ENCODE measurements at places on chromosomes 13 and 19.

DNA sequence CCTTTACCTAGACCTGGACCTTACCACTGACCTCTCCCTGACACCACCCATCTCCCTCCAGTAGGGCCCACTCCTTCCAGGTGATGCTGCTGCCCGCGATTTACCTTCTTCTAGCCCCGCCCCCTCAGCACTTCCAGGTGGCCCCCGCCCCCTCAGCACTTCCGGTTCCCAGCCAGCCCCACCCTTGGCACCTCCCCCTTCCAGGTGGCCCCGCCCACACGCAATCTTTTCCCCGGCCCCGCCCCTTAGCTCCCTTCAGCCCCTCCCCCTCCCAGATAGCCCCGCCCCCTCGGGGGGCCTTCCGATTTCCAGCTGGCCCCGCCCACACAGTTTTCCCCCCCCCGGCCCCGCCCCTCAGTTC lies 586 bp downstream of the LIG1 start:
- peak; percentile 78 for DNase-seq

- no peak for DNase-seq
These were observed 121.2 kb upstream of the MLNR start for GRCh38 chr13:49098771-49099512.

DNA sequence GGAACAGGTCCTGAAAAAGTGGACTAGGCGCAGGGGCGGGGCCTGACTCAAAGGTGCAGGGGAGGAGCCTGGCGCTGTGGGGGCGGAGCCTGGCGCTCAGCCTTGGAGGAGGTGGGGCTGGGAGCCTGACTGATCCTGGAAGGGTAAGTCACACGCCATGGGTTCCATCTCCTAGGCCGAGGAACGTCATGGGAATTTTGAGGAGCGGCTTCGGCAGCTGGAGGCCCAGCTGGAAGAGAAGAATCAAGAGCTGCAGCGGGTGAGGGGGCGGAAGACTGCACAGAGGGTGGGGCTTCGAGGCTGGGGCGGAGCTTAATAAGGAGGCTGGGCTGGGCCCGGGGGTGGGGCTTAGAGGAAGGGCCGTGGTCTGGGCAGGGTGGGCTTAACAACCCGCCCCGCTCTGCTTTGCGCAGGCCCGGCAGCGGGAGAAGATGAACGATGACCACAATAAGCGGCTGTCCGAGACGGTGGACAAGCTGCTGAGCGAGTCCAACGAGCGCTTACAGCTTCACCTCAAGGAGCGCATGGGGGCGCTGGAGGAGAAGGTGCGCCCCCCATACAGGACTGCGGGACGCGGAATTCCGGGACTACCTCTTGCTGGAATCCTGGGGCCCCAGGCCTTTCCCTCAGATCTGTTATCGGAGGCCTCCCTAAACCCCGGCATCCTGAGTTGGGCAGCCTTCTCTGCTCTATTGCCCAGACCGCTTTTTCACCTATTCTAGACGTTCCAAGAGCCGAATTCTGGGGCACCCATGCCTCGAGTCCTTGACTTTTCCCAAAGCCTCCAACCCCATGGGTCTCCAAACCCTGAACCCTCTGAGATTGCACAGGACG lies 14.5 kb downstream of the PPFIA3 start:
- no peak for DNase-seq

GRCh38 chr13:98664047-98664446 lies 87.1 kb upstream of the STK24 start:
- DNase-seq: no peak

- DNase-seq: no peak
These were observed 3.7 kb downstream of the RUBCNL start for GRCh38 chr13:46383383-46383782.

DNA sequence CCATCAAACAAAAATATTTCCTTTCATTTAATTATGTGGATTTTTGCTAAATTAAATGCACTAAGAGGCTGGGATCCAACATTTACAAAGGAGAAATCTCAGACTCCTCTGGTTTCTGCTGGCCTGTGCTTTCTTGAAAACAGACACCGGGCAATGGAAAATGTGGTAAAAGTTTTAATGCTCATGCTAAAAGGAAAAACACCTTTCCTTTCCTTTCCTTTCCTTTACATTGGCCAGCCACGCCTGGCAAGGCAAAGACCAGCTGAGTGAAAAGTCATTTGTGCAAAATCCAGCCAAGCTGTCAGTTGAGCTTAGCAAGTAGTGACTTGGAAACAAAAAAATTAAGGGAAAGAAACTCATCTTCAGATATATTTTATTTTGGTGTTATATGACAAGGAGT lies 240.3 kb downstream of the LACC1 start:
- DNase-seq: no peak

DNA sequence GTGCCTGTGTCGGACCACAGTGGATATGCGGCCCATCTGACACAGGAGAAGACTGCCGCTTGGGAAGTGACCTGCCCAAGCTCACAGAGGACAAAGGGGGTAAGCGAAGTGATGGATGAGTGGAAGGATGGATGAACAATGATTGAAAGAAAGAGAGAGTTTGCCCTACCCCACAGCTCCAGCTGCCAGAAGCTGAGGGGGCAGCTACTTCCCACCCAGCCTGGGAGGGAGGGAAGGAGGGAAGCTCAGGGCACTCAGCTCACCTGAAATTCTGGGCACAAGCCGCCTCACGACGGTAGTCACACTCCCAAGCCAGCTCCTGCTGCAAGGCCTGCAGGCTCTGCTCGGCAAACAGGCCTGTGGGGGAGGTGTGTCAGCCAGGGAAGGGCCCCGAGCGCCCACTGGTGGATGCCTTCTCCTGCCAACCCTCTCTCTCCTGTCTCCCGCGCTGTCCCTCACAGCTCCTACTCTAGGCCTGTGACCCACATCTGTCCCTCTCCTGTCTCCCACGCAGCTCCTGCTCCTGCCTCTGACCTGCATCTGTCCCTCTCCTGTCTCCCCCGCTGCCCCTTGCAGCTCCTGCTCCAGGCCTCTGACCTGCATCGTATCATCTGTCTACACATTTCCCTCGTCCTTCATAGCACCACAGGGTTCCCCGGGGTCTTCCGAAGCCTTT lies 12.0 kb upstream of the NUMBL start:
- DNase-seq: no peak

DNA sequence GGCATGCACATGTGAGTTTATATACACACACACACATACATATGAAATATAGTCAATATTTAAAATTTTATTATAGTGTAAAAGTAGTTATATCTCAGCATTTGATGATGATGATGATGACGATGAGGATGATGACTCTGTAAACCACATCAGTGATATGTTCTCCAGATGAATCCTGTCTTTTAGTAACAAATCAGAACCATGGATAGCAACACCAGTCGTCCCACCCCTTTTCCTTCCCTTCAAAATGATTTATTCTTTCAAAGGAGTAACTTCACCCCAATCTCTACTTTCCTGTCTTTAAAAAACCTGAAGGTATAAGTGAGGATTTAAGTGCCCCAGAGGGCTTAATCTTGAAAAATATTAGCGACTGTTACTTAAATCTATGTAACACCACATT lies 74.1 kb downstream of the DCLK1 start:
- no peak for DNase-seq

GRCh38 chr13:113041293-113041690 lies 64.3 kb upstream of the F7 start:
- no peak for DNase-seq

GRCh38 chr13:73722120-73722519 lies 412.1 kb downstream of the KLF12 start:
- peak; percentile 5 for DNase-seq

GRCh38 chr13:74068471-74068870 lies 65.7 kb downstream of the KLF12 start:
- no peak for DNase-seq

DNA sequence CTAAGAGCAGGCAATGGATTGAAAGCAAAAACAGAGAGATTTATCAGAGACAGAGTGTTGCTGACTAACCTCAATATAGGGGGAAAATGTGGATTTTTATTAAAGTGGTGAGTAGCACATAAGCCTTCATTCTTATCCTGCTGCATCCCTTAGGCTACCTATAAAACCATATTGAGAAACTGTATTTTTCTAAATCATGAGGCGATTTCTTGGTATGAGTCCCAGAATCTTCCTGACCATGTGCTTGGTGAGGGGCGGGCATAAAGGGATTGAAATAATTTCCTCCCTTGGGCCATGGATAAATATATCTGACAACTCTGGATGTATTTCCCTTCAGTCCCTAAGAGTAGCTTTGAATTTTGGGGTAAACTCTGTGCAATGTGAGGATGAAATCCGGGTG lies 72.8 kb downstream of the EFNB2 start:
- no peak for DNase-seq

- DNase-seq: no peak
These were observed 1.0 kb downstream of the FNDC3A start for GRCh38 chr13:48976576-48977285.

- DNase-seq: no peak
These were observed 77.4 kb upstream of the DOCK9 start for GRCh38 chr13:99055281-99055680.

DNA sequence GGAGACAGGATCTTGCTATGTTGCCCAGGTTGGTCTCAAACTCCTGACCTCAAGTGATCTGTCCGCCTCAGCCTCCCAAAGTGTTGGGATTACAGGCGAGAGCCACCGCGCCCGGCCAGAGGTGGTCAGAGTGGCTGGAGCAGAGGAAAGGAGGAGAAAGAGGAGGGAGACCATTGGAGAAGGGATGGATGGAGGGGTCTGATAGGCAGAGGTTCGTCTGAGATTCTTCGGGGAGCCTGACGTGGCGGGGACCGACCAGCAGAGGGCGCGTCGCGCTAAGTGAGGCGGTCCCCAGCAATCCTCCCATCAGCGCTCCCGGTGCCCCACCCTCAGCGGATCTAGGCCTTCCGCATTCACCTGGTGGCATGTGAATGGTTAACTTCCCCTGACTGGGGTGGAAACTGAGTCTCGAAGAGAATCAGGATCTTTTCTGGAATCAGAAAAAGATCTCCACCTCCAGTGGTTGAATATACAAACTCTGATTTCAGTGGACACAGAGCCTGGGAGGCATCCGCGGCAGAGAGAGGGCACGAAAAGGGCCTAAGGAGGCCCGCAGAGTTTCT lies 8.8 kb downstream of the GTPBP3 start:
- DNase-seq: peak; percentile 82

DNA sequence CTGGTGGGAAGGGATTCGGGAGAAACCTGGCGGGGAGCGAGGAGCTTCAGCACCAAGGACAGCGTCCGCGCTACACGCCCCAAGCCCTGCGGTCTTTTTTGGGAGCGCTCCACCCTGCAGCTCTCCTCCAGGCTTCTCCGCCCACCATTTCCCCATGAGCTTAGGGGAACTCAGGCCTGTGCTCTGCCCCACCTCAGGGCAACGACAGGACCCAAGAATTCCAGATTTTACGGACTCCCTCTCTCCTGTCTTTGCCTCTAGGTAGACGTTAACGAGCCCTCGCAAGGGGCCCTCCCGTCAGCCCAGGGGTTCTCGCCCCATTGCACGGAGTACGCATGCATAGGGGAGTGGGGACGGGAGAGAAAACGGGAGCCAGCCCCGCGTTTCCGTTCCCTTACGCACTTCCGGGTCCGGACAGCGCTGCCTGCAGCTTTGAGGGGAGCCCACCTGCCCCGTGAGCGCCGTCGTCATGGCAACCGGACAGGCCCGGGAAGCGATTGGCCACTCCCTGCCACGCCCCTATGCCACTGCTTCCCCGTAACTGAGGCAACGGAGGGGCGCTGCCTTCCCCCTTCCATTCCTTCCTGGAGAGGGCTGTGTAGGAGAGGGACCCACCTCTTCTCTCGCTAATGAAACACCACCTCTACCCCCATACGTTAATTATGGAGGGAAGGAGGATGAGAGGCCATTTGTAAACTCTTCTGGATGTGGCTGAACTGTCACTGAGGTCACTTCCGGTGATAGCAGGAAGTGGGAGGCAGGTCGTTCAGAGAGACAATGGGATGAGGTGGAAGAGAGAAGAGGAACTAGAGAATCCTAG lies 20.8 kb downstream of the NOVA2 start:
- DNase-seq: no peak

GRCh38 chr19:55101261-55101660 lies 16.2 kb downstream of the PPP1R12C start:
- no peak for DNase-seq

DNA sequence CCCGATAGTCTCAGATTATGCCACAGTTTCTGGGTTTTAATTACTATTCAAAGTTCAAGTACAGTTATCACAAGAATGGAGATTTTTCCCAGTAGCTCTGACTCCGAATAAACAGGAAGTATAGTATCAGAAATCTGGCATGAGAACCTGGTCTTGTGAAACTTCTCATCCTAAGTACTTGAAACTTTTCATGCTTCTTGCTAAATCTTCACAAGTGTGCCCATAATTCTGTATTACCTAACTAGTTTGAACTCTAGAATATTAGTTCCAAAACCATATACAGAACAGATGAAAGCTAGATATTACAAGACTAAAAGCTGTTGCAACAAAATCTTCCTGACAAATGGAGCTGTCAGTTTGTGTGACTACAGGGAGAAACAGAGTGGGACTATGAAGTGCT lies 70.5 kb upstream of the CSNK1A1L start:
- no peak for DNase-seq

- no peak for DNase-seq
These were observed 21.1 kb upstream of the STK24 start for GRCh38 chr13:98598043-98598442.

GRCh38 chr13:20359335-20359734 lies 127.2 kb upstream of the GJB6 start:
- DNase-seq: no peak

DNA sequence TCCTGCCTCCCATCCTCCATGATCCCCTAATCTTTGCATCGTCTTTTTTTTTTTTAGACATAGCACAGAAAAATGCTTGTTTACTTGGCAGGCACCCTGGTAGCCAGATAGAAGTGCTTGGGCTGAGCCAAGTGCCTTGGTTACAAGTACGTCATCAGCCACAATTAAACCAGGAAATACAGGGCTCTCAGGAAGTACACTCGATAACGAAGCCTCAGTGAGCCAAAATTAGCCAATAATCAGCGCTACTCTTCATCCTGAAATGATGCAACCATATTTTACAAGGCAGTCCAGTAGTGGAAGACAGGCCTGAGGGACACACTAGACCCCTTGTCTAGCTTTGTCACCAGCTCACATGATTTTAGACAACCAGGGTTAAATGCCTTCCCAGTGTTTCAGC lies 194.0 kb upstream of the NBEA start:
- no peak for DNase-seq

- no peak for DNase-seq
These were observed 159.0 kb downstream of the PAN3 start for GRCh38 chr13:28297341-28297740.

GRCh38 chr13:113540523-113540922 lies 44.0 kb upstream of the TFDP1 start:
- no peak for DNase-seq

GRCh38 chr19:40320558-40320935 lies 27.6 kb downstream of the C19orf47 start:
- no peak for DNase-seq
